ENCODE measurements at places on chromosomes 12 and 14. TPM values are rescaled to one million over a fixed set of nuclear protein-coding genes. Genes with fewer than 3 reads are reported as not detected.

The SDSL gene
- total RNA-seq, result not detected

The GALNT6 gene
- total RNA-seq, result 5.5 TPM

The C1R gene
- not detected for total RNA-seq

The CCDC175 gene
- not detected for total RNA-seq

The SPTB gene
- not detected for total RNA-seq

The C12orf50 gene
- total RNA-seq, result 0.08 TPM

- DNase-seq, result no peak
These were observed 49.6 kb downstream of the TBK1 start for GRCh38 chr12:64501486-64501885.

GRCh38 chr14:76950055-76951020 is 78.2 kb downstream of the IRF2BPL start:
- no peak for DNase-seq

DNA sequence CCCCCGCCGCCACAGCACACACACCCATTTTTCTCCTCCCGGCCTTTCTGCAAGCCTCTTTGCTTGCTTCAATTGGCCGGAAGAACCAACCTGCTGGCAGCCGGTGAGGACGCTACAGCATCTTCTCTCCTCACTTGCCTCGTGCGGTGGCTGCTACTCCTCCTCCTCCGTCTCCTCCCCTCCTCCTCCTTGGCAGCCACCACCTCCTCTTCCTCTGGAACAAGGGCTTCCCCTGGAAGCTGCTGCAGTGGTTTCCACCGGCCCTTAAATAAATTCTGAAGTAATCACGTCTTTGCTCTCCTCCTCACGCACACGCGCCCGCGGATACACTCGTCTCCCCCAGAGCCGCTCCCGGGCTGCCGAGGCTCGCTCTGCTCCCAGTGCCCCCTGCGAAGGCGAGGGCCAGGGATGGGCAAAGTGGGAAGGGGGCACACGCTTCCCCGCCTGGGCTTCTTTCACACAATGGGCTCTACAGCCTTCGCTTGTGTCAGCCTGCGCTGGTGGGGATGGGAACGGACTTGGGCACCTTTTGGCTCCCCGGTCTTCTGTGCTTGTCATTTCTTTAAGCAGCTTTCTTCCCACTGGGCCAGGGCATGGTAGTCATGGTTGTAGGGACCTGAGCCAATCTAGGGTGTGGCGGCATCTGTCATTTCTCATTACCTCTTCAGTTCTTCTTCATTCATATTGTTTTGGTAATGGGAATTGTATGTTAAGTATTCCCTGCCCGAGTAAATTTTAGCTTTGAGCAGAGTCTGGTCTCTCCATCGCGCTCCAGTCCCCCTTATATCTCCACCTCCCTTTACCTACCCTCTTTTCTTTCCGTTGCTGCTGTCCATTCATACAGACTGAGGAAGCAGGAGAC is at the start of gene PPFIA2:
Gene PPFIA2, minus strand, starts transcription at position 161 of the 862 bp plus-strand sequence.
- no peak for DNase-seq

DNA sequence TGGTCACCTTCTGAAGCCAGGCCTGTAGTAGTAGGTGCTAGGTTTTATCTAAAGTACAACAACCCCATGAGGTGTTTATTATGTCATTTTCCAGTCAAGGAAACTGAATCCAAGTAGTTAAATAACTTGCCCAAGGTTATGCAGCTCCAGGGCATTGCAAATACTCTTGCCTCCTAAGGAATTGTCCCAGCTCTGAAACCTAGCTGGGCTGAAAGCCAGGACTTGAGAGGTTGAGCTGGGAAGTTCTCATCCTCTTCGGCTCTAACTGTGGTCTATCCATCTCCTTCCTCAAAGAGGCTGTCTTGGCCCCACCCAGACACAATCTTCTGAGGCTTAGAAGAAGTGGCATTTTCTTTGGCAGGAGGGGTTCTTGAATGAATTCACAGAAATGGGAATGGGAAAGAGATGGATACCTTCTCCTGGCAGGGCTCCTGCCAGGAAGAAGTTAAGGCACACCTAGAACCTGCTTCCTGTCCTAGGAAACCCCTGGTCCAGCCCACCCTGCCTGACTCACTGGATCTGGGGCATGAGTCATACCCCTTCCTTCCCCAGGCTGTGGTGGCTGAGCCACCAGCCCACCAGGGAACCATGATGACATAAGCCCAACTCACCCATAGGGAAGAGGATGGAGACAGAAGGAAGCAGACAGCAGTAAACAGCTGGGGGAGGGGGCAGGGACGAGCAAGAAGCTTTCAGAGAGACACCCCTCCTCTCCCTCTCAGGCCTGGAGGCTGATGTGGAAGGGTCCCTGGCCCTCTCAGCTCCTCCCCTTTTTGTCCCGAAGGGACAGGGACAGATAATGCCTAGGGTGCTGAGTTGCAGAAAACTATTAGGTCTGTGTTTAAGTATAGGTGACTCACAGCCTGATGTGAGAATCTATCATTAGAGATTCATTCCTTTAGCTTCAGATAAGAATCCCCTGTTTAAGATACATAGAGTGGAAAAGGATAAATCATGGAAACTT is 2.1 kb upstream of the PLEK2 start:
- no peak for DNase-seq

DNA sequence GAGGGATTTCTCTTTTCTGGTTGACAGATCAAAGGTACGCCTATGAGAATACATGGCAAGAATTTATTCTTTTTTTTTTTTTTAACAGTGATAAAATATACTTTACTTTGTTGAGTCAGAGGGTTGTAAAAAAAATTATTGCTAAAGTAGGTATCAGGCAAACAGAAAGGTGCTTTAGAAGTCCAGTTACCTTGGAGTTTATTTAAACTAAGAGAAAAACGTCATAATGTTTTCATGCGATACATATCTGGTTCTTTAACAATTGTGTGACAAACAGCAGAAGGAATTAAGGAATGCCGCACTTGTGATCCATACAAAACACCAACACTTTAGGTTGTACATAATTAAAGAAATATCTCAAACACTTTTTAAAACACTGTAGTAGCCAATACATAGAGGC is 94.2 kb downstream of the BORCS5 start:
- no peak for DNase-seq

DNA sequence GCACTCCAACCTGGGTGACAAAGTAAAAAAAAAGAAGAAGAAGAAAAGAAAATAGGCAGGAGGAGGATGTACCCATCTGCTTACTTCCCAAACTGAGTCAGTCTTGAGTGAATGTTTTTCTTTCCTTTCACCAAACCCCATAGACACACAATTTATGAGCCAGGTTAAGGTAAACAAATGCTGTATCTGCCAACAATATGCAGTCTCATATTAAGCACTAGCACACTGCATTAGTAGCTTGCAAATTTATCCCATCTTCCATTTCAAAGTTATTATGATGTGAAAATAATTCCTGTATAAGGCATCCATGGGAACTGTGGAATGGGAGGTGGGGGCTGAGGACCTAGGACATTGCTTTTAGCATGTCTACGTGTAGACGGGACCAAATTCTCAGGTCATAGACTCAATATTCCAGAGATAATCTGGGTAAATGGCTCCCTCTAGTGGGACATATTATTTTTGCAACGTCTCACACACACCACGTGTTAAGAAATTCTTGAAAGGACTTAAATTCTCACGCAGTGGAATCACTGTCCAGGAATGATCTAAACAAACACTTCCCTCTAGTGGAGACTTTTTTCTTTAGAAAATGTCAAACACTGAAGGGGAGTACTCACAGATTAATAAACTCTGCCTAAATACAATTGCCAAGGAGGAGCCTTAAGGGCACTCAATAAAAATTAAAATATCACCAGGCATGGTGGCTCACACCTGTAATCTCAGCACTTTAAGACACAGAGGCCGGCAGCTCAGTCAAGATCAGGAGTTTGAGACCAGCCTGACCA is 17.1 kb upstream of the OR10P1 start:
- peak; percentile 91 for DNase-seq

DNA sequence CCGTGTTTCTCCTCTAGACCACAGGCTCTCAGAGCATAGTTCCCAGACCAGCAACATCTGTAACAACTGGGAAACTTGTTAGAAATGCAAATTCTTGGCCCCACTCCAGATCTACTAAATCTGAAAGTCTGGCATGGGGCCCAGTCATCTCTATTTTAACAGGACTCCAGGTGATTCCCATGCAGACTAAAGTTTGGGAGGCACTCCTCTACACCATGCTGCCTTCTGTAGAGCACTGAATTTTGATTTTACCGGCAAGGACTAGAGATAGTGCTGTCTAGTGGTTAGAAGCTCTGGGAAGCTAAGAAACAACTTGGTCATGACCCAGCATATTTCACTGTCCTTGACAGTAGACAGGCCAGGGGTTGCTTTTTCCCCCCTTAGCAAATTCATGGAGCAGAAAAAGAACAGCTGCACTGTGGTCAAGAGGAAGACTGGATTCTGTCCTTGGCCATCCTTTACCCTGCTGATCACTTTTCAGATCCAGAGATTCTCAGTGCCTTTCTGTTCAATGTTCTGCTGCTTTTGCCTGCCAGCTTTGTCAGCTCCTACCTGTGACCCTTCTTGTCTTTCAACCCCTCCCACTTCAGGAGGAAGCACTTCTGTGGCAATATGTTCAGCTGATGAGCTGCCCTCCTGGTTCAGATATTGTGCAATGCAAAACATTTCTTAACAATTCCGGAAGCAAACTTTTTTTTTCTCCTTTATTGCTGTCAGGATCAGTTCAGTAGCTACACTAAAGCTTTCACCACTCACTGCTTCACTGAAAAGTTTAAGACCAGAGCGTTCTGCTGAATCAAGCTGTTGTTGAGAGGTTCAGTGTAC is 133.8 kb upstream of the NUDT4 start:
- peak; percentile 17 for DNase-seq

DNA sequence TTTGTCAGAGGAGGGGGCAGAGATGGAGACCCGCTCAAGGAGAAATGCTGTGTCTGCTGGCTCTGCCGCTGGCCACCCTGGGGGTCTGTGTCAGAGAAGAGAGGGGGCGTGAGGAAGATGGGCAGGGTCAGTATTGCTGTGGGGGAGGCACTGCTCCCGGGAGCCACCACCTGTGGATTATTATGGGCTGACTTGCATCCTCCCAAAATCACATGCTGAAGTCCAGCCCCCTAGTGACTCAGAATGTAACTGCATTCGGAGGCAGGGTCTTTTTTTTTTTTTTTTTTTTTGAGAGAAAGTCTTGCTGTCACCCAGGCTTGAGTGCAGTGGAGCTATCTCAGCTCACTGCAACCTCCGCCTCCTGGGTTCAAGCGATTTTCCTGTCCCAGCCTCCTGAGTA is 12.3 kb downstream of the ABCD4 start:
- DNase-seq, result peak; percentile 50

GRCh38 chr14:73457041-73457923 is 1.1 kb downstream of the NUMB start:
- peak; percentile 32 for DNase-seq

DNA sequence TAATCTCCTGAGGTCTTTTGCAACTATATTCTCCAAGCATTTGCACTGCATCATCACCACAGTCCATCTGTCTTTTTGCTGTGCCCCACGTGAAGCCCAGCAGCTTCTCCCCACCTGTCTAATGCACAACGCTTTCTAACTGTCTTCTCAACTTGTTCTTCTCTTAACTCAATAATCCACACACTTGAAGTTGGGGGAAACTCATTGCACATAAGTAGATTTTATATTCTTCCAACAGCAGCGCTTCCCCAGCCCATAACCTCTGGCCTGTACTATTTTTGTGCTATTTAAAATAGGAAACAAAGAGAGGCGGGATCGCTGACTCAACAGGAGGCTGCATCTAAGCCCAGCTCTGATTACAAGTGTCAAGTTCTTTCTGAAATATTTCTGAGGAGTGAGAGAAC is 226.7 kb downstream of the GXYLT1 start:
- no peak for DNase-seq

DNA sequence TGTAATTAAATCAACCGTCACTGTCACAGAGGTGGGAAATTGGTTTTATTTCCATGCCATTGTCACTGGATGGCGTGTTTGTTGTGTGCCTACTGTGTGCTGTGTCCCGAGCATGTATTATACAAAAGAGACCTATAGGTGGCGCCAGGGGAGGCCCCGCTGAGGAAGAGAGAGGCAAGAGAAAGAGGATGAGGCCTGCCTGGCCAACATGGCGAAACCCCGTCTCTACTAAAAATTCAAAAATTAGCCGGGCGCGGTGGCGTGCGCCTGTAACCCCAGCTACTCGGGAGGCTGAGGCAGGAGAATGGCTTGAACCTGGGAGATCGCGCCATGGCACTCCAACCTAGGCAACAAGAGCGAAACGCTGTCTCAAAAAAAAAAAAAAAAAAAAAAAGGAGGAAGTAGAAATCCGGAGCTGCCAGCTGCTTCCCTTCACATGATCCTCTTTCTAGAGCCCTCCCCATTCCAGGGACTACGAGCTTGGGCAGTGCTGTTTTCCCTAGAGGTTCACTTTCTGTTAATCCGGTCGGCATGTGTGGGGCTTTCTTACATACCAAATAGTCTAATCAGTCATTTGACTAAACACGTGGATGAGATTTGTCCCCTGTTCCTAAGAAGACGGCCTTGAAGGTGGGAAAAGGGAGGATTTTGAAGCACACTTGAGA is 6.4 kb upstream of the CCDC175 start:
- no peak for DNase-seq

- DNase-seq, result peak; percentile 11
These were observed 27.8 kb upstream of the PNMA1 start for GRCh38 chr14:73741876-73742519.

- DNase-seq, result no peak
These were observed 352.9 kb upstream of the OR4E1 start for GRCh38 chr14:22026527-22026926.

GRCh38 chr14:74064883-74065282 is 19.4 kb downstream of the ALDH6A1 start:
- DNase-seq, result no peak

DNA sequence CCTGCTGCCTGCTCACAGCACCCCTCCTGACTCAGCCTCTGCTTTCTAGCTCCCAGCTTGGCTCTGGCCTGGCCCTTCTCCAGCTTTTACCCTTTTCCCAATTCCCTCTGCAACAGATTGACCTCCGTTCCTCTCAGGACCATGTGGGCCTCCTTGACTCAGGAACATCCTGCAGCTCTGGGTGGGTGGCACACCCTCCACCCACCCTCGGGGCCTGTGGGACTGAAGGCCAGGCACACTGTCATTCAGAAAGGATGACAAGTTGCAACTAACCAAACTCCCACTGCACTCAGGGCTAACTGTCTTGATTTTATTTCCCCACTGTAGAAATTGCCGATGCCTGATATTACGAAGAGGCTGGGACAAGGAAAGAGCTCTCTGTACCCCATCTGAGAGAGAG is 59.4 kb downstream of the HELB start:
- DNase-seq, result no peak

DNA sequence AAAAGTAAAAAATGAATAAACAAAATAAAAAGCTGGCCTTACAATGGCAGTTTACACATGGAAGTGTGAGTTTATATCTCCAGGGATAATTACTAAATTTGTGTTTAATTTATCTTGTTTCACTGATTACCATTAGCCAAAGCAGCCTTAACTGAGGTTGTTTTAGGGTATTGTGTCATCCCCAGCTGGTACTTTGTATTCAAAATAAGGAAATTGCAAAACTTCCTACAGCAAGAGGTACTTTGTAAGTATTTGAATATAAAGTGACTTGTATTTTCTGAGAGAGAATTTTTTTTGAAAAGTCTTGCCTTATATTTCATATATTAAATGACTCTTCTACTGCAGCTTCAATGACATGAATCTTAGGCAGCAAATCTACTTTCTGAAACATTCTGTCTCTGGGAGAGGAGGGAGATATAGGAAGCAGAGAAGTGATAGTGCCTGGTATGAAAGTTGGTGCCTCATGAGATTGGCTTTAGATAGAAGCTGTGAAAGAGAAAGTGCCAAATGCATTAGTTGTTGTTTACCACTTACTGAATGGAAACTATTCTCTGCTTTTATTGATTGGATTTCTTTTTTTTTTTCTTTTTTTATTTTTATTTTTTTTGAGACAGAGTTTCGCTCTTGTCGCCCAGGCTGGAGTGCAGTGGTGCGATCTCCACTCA is 6.7 kb downstream of the FNTB start:
- DNase-seq, result no peak

GRCh38 chr12:123468786-123469185 is 10.8 kb downstream of the SNRNP35 start:
- peak; percentile 63 for DNase-seq

All from OCI-LY7 (cell line).